ENCODE measurements at places on chromosomes 1 and 21.

- DNase-seq = no peak
Measured at GRCh38 chr1:87820668-87821334, 492.1 kb downstream of the LMO4 start.

- DNase-seq = no peak
Measured at GRCh38 chr21:44878053-44878982, 4.8 kb upstream of the PTTG1IP start.

- DNase-seq = no peak
Measured at GRCh38 chr1:43307458-43308158, 6.8 kb downstream of the TIE1 start.

DNA sequence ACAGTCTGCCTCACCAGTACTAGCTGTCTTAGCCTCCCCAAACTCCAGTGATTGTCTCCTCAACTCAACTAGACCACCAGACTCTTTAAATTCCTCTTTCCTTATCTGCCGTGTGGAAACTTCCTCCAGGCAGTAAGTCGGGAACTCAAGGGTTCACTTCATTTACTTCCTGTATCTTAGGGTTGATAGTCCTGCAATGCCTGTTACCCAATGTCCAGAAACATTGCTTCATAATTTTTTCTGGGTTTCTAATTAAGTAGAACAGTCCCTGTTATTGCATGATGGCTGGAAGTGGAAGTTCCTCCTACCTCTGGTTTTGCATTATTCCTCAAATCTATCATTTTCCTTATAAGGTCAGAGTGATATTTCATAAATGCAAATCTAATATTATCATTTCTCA lies 60.8 kb upstream of the RNF11 start:
- DNase-seq = no peak

DNA sequence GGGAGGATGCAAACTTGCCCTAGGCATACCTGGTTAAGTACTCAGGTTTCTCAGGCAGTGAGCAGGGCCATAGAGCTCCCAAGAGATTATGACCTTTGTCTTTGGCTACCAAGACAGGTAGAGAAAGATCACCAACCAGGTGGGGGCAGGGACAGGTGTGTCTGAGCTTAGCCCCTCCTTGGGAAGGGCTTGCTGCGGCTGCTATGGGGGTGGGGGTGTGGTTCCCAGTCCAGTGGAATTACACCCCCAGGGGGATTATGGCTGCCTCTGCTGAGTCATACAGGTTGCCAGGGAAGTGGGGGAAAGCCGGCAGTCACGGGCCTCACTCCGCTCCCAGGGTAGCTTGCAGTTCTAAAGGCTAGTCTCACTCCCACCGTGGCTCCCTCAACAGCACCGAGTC lies 65.2 kb upstream of the FAM163A start:
- DNase-seq = no peak

GRCh38 chr1:47796626-47797025 lies 200.6 kb downstream of the TRABD2B start:
- no peak for DNase-seq

GRCh38 chr21:27403011-27403410 lies 436.1 kb upstream of the ADAMTS5 start:
- no peak for DNase-seq

GRCh38 chr1:5742032-5742431 lies 250.2 kb downstream of the NPHP4 start:
- no peak for DNase-seq

GRCh38 chr1:73537400-73537799 lies 660.6 kb downstream of the LRRIQ3 start:
- no peak for DNase-seq

GRCh38 chr21:45877171-45877438 lies 104.5 kb upstream of the COL6A1 start:
- DNase-seq = no peak

- peak; percentile 97 for DNase-seq
Measured at GRCh38 chr1:236281654-236282424, at the start of gene ERO1B. Gene ERO1B (minus strand): TSS chr1:236281958. CDS start chr1:236281783, 175 bp downstream.

GRCh38 chr1:26531651-26532131 lies 2.1 kb downstream of the RPS6KA1 start:
- no peak for DNase-seq
